Activated CD4-positive, alpha-beta T cell treated with anti-CD3 and anti-CD28 coated beads, Interleukin-2, amount 50 U/mL, for 48 hours (primary cell): ENCODE measurements at places on chromosomes 6 and 20.
A peak's percentile ranks its signal among the peaks of the same experiment; 100 is the strongest.

GRCh38 chr6:29792123-29793035 lies 35.2 kb upstream of the HLA-G start:
- DNase-seq, result peak; percentile 65

GRCh38 chr6:162363757-162364156 lies 363.8 kb downstream of the PRKN start:
- DNase-seq, result no peak

DNA sequence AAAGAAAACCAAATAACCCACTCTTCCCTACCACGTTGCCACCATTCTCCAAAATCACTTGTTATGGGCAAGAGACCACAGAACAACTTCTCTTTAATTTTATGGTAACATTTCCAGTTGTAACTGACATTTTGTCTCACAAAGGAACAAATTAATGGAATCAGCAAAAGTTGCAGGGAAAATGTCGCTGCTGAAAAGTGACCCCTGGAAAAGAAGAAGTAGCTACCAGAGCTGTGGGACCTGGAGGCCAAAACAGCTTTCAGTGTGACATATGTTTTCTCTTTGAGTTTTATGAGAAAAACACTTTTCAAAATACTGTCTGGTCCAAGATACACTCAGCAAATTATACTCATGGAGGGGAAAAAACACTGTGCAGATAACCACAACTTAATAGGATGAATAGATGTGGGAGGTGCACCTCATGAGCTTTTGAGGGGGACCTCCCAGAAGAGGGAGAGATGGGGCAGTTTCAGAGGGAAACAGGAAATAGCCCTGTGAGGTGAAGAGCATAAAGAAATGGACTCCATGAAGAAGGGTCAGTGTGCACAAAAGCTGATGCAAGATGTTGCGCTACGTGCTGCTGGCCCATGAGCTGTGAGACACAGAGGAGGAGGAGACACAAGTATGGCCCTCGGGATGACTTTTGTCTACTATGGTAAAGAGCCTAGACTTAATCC lies 87.3 kb downstream of the DTNBP1 start:
- no peak for DNase-seq

- DNase-seq, result no peak
Measured at GRCh38 chr6:166058064-166058739, 109.4 kb downstream of the TBXT start.

DNA sequence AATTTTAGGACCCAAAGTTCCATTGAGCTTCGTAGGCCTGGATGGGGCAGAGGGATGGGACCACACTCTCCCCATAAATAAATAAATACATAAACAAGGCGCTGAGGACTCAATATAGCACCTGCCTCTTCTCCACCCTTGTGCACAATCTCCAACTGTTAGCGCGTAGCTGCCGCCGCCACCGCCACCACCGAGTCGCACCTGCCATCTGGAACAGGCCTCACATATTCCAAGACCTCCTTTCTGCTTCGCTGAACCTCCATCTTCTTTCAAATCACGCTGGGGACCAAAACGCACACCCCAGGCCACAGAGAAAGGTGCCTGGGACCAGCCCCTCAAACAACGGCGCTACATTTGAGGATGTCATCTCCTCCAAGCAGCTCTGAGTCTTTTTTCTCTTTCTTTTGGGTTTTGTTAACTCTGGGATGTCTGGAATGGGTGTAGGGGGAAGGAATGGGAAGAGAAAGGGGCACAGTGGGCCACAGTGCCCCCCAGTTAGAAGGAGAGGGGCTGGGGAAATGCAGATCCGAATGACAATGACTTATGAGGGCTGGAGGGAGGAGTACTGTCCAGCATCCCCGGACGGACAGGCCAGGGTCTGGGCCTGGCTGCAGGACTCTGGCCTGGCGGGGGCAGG lies 49.7 kb downstream of the NOL4L start:
- DNase-seq, result no peak

- no peak for DNase-seq
Measured at GRCh38 chr6:92687278-92687677, 732.1 kb downstream of the EPHA7 start.

DNA sequence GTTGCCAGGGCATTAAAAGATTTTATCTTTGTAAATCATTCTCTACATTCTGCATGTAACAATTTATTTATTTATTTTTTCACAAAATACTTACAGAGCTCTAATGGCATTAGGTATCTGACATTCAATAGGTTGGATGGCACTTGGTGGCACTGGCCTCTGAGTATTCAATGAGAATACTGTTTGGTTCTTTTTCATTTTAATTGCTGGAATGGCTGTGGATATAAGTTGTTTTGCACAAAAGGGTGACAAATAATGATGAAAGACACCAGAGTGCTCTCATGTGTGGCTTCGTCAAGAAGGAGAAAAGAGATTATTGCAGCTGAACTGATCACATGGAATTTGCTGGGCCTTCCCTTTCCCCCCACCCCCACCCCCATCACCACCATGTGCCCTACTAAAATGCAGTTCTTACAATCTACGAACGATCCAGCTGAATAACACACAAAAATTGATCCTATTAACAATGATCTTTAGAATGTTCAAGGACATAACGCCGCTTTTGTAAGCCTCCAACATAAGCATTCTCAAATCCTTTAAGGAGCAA lies 195.2 kb upstream of the POU3F2 start:
- no peak for DNase-seq

DNA sequence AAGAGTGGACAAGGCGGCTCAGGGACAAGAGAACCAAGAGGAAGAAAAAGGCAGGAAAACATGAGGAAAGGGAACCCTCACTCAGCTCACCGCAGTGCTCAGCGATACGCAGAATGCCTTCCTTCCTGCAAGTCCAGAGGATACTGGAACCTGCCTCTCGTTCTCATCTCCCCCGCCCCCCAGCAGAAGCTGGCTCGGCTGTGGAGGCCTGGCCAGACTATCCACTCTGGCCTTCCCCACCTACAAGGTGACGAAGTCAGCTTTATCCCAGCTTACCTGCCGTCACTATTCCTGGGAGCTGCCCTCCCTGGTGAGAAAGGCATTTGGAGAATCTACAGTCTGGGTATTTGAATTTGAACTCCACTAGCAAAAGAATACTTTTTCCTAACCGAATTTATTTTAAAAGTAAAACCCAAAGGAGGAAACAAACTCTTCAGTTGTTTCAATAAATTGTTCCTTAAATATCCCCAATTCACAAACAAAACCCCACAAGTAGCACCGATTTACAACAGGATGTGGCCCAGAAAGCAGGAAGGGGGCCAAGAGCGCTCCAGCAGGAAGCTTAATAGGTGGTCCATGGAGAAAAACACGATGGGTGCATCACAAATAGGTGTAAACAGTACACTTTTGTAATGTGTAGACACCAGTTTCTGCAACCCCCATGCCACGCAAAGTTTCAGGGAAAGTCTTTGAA lies 2.1 kb upstream of the DIDO1 start:
- no peak for DNase-seq

DNA sequence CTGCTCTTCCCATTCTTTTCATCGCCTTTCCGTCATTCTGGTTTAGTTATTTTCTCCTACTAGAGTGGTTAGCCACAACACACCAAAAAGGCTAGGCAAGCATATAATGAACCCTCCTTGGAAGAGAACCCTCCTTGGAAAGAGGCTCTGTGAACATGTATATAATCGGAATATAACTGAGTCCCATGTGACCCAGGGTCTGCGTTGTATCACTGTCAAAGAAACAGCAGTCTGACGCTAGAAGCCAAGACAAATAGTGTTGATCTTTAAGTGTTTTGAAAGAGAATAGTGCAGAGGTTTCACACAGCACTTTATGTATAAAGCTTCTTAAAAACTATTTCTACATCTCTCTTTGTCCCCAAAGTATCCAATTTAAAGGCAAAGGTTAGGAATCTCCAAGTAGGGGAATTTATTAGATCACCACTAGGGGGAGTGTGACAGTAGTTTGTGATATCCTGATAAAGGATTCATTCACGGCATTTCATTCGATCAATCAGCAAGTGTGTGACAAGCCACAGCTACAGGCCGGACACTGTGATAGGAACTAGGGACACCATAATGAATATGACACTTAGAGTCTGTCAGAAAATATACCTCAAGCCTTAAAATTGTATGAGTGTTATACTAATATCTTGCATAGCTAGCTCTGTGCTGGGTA lies 395.3 kb downstream of the CD109 start:
- DNase-seq, result no peak

DNA sequence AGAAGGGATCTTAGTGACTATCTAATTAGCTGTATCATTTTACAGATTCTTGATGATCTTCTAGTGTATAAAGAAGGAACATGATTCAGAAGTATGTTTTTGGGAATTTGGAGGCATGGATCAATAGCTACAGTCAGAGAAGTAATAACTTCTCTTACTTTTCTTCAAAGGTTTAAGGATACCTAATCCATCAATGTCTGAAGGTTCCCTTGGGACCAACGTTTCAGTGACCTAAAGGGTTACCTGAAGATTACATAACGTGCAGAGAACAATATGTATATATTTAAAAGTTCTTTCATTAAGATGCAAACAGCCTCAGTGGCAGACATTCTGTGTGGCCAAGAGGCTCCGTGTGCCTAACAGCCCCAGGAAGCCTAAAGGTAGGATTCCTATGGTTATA lies 3.2 kb downstream of the HDAC2 start:
- no peak for DNase-seq

DNA sequence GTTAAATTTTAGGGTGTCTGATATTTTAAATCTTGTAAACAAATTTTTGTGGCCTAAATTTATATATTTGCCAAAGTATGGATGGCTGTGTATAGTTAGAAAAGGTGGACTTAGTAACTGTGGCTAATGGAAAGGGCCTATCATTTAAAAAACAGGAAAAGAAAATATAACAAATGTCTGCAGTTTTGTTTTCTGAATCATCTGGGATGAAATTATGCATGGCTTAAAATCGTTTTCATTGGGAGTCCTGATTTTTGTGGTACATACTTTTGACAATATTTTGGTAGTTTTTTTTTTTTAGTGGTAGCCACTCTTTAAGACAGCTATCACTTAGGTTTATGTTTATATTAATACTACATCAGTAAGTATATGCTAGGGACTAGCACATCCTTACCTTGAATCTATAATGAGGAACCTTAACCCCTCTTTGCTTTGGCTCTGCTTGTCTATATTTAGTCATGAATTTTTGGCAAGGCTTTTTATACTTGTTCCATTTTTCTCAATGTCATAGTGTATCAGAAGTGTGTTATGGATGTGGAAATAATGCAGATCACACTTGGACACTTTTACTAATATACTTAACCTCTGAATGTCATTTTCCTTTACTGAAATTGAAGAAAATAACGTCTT lies 5.6 kb downstream of the ARID1B start:
- DNase-seq, result no peak

GRCh38 chr6:3289664-3290055 lies 30.9 kb downstream of the PSMG4 start:
- DNase-seq, result no peak

GRCh38 chr6:9399916-9400315 lies 964.6 kb upstream of the SLC35B3 start:
- no peak for DNase-seq

- no peak for DNase-seq
Measured at GRCh38 chr6:130050230-130050629, 31.8 kb downstream of the L3MBTL3 start.

- DNase-seq, result no peak
Measured at GRCh38 chr6:132812756-132813172, 1.6 kb upstream of the RPS12 start.
